Activated CD8-positive, alpha-beta memory T cell treated with anti-CD3 and anti-CD28 coated beads for 24 hours (primary cell): ENCODE measurements at places on chromosomes 7 and 10.

- DNase-seq = peak; percentile 42
Measured at GRCh38 chr10:71136036-71136721, 76.2 kb upstream of the UNC5B start.

GRCh38 chr7:87872346-87872745 is 3.8 kb downstream of the SLC25A40 start:
- DNase-seq = no peak

GRCh38 chr7:45073786-45074527 is 14.8 kb downstream of the NACAD start:
- no peak for DNase-seq

GRCh38 chr7:144546782-144547181 is 143.3 kb upstream of the NOBOX start:
- no peak for DNase-seq

- no peak for DNase-seq
Measured at GRCh38 chr10:116164291-116164690, 108.7 kb downstream of the GFRA1 start.

DNA sequence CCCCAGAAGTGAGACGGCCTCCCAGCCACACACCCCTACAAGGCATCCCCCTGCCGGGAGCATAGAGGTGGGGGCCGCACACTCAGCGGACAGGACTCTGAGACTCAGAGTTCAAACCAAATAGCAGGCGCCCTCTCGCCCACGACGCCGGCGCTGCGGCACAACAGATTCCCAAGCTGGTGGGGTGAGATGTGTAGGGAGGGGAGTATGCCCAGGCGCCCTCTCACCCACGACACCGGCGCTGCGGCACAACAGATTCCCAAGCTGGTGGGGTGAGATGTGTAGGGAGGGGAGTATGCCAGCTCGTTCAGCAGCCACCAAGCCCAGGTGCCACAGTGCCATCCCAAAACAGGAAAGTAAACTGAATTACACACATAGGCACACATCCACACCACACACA is 64.7 kb downstream of the TCERG1L start:
- no peak for DNase-seq

DNA sequence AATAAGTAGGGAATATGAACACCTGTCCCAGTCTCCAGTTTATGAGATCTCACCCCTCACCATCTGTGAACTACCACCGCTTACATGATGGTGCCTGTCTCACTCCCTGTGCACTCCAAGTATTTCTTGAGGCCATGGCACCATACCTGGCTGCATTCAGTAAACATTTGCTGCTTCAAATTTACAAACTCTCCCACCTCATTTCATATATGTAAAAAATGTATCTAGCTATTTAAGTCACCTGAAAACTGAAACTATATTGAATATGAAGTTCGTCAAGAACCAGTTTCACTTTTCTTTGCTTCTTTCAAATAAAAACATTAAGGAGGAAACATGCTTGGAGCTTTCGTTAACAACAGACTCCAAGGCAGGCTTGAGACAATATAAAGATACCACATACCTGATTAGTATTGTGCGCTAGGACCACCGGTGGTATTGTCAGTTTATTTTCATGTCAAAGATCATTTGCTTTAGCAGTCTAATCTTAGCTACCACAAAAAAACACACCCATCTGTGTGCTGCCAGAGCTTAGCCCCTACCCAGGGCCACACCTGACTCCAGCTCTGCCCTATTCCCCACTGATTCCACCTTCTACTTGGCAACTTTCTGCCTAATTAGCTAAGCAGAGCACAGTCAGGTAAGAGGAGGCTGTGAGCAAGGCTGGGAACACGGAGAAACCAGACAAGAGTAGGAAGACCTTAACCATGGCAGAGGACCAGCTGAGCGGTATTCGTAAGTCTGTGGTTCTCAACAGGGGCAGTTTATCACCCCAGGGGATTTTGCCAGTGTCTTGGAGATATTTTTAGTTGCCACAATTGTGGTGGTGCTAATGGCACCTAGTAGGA is 92.0 kb downstream of the ZFAND4 start:
- DNase-seq = no peak
